Esophagus squamous epithelium (tissue), 5 donors: ENCODE measurements at places on chromosomes 6 and 20.

GRCh38 chr20:10565922-10566897, 107.6 kb downstream of the JAG1 start:
- no peak for DNase-seq

- no peak for DNase-seq
Measured at GRCh38 chr6:72064399-72064975, 178.1 kb downstream of the RIMS1 start.

DNA sequence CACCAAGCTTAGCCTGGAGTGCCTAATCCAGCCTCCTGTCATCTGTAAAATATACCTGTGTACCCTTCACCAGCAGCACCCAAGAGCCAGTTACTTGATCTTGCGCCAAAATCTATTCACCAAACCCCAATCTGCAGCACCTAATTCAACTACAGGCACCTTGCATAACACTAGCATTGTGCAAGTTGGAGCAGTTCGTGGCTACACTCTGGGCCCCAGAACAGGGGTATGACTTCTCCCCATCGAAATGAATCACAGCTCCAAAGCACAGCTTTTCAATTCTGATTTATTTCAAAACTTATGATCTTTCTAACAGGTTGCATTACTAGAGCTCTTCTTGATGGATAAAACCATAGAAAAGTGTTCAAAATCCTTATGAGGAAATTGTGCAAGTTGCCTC, 100.4 kb upstream of the TCF21 start:
- DNase-seq: no peak

GRCh38 chr6:20875369-20875963, 341.2 kb downstream of the CDKAL1 start:
- no peak for DNase-seq

- no peak for DNase-seq
Measured at GRCh38 chr6:84582997-84583396, 181.4 kb downstream of the TBX18 start.

DNA sequence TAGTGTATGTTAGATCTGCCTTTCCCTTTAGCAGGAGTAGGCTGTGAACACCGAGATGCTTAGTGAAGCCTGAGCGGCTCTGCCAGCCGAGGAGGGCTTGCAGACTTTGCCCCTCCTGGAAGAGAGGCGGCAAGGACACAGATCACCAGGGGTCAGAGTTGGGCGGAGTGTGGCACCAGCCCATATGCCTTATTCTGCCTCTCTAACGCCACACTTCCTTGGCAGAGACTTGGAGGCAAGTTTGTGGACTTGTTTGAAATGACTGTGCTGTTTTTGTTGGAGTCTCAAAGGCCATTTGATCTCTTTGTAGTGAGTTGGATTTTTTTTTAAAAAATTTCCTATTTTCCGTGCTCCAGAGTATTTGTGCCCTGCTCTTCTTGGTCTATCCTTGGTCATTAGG, 44.5 kb upstream of the CLDN20 start:
- no peak for DNase-seq

DNA sequence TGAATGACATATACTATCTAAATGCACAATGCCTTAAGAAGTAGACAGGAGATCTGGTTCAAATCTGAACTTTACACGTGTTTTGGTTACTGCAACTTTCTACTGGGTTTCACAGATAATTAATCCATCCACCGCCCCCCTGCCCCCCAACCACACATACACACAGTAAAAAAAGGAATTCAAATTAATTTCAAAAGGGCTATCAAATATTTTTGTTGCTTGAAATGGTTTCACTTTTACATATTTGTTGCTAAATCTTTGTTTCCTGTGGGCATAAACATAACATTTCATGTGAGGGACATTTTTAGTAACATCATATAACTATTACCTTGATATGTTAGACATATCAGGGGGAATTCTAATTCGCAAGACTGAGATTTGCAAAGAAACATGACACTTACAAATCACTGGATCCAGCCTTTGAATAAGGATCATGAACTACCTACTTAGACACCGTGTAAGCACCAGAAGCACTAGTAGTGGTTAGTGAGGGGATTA, 7.5 kb downstream of the NEDD9 start:
- no peak for DNase-seq

GRCh38 chr20:38114353-38114791, 50.7 kb downstream of the TGM2 start:
- DNase-seq: no peak

DNA sequence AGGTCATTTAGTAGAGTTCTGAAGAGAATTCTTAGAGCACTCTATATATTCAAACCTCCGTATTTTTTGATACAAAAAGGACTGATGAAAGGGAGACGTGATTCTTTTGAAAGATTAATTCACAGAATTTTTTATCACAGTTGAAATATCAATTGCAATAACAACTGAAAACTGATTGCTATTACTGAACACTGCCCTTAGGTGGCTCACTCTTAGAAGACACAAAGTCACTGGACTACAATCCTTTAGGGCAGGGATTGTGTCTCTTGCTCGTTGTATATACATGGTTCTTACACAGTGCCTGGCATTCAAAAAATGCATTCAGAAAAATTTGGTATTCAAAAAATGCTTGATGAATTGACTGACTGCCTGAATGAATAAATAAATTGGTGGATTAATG, 17.1 kb upstream of the CALHM6 start:
- no peak for DNase-seq

DNA sequence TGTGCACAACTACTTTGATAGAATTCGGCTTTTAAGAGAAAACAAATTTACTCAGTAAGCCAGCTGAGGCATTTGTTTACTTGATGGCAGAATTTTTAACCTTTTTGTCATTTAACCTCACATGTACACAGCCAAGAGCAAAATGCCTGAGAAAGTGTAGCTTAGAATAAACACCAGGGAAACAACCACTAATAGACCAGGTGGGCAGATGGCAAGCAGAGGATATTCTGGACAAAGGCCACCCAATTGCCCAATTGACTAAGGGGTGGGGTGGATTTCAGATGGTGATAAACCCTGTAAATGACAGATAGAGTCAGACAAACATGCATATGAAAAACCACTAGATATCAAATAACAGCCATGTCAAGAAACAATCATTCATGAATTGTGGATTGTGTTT, 190.7 kb upstream of the FBXL4 start:
- DNase-seq: no peak

DNA sequence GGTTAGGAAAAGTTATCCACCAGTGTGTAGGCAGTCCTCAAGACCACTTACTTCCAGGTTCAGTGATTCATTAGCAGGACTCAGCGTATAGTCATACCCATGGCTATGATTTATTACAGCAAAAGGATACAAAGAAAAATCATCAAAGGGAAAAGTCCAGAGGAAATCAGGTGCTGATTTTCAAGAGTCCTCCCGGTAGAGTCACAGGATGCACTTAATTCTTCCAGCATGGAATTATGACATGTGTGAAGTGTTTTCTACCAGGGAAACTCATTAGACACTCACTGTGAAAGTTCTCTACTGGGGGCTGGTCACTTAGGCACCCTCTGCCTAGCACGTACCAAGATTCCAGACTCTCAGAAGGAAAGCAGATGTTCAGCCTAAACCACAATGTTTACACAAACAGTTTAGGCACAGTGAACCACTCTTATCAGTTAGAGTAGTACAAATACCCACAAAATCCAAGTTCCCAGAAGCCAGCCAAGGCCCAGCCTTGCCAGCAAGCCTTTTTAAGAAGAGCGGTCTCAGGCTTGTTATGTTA, 10.2 kb downstream of the WFDC3 start:
- no peak for DNase-seq

DNA sequence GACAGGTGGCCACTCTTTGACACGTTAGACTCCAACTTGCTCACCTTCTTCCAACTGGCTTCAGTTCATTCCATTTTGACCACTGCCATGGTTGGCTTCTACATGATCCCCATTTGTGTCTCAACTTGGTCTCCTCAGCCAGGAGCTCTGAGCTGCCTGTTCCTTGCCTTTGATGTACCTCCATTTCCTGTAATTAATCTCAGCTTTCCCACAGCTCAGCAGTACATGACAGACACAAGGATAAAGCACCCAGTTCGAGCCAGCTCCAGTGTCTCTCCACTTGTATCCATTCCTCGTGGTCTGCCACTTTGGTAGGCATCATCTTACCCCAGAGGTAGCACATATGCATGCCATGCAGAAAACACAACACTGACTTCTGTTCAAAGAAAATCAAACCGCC, 161.0 kb downstream of the TSHZ2 start:
- DNase-seq: no peak

DNA sequence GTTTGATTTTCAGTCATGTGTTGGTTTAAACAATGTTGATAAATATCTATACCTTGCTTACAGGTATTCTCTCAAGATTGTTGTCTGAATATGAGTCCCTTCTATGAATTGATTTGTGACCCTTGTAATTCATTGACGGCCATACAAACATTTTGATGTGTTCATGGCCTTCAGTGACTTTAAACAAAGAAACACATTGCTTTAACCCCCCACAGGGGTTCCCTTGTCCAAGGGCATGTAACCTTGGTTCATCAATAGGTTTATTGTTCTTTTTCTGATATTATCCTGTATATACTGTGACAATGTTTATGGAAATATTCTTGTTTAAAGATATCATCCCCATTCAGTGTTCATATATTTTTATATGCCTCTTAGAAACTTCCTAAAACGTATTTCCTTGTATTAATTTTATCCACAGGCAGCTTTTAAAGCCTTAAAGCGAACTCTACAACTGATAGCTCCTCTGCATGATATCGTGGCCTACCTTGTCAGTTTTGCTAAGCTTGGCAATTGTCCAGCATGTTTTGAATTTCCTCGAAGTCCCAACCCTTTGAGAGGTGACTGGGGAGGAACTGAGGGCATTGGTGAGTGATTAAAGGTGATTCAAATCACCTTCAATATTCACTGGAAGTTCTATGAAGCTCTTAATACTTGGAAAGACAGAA, 87.0 kb downstream of the CD164 start:
- DNase-seq: no peak

DNA sequence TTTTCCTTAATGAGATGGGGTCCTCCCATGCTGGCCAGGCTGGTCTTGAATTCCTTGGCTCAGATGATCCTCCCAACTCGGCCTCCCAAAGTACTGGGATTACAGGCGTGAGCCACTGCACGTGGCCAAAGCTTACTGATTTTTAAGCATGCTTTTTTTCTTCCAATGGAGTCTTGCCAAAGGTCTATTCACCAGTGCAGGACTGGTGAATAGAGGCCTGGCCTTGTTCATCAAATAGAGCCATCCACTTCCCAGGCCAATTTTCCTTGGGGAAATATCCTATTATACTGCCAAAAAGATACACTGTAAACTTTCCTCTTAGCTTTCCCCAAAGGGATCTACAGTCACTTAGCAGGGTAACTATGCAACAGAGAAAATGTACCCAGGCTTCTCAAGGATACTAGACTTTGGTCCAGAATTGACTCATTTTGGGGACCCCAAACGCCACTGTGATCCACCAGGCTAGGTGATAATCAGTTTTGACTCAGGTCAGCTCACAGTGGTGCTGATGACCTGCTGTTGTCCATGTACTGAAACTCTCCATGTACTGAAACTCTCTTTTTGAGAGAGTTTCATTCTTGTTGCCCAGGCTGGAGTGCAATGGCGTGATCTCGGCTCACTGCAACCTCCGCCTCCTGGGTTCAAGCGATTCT, 91.8 kb downstream of the REPS1 start:
- DNase-seq: no peak

GRCh38 chr6:45990162-45990561, 25.5 kb downstream of the CLIC5 start:
- DNase-seq: no peak

GRCh38 chr6:101853231-101854085, 459.9 kb downstream of the GRIK2 start:
- DNase-seq: no peak
